ENCODE measurements at places on chromosomes 3 and 15.

DNA sequence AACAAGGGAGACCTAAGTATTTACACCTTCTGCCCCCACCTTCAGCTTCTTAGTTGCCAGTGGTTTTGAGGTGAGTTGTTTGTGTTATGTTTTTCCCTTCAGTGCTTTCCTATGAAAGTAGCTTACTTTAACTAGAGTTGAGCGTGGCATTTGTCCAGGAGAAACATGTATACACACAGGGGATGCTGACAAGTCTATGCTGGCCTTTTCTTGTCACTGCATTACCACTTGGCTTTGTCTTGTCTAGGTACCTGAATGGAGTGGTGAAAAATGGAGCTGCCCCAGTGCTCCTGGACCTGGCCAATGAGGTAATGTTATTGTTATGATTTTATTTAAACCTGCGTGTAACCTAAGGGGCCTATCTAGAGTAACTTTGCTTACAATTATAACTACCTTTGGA, 74.4 kb downstream of the CDIN1 start:
- no peak for DNase-seq

DNA sequence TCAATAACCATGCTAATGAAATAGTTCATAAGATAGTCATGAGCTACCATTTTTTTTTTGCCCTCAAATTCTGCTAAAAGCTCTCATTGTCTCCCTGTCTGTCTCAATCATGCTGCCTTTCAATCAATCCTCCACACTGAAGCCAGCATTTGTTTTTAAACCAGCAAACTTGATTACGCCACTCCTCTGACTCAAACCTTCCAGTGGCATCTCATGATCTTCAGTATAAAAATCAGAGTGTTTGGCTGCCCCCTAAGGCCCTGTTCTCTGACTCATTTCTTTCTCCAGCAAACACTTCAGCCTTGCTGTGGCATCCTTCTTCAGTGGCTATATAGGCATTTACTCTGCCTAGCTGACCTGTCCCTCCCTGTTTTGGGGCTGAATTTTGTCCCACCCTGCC, 36.0 kb upstream of the EOMES start:
- no peak for DNase-seq

GRCh38 chr3:135792174-135792573, 173.4 kb upstream of the PPP2R3A start:
- no peak for DNase-seq

- no peak for DNase-seq
Observed at GRCh38 chr15:40340038-40340739, 550 bp downstream of the CCDC9B start.

DNA sequence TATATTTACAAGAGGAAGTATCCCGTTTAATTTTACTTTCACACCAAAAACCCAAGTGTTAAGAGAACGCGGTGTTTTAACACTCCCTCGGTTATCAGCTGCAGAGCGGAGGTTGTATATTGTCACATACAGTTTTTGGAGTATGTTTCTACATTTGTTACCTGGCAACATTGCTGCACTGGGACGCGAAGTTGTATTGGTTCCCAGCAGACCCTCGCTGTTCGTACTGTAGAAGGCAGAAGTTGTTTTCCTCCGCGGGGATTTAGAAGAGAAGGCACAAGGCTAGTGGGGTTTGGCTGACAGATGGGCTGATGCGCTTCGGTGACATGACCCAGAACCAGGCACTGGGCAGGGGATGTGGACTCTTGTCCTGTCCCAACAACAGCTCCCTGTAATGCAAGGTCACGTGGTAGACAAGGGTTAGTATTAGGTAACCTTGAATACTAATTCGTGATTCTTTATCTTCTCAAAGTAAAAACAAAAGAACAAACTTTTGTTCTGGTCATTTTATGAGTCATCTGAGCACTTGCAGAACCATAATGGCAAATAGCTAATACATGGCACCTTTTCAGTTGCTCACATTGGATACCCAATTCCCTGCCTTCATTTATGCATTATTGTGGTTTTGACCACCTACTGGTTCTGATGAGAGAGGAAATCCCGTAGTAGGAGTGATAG, 230.4 kb upstream of the BHLHE40 start:
- no peak for DNase-seq

DNA sequence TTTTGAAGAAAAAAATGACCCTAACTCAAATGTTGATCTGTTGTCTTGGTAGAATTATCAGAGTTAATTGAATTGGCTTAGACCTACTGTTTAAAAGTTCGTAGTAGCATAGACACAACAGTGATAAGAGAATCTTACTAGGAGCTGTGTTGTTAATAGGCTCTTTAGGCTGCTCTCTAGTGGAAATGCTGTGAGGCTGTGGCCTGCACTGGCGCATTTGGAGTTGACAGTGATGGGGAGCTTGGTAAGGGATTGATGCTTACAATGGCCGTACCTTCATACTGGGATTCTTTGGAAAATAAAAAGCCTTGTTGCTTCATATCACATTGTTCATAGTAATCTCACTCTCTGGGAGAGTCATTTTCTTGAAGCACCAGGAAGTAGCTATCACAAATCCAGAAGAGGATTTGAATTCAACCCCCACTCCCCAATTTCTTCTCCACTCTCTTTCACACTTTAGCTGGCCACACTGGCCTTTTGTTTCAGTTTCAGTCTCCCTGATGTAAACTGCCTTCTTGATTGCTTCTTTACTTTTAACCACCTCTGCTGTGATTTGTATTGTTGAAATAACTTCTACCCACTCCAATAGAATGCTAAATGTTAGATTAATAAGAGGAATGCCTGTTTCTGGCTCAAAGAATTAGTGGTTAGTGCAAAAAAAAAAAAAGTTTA, 56.6 kb downstream of the CEP63 start:
- DNase-seq, result no peak

DNA sequence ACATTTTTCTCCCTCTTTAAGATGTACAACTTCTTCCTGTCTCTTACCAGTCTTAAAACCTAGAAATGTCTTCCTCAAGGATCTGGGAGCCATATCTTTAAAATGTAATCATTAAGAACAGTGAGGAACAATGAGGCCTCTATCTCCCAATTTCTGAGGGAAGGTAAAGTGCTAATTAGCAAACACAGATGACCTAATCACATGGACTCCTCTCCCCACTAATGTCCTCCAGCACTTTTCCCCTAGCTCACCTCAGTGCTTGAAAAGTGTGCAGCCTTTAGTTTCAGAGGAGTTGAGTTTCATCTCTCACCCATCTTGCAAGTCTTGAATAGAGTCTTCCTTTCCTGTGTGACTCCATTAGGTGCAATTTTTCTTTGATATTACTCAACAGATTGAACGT, 771.0 kb downstream of the PDCD6IP start:
- DNase-seq, result no peak

GRCh38 chr3:14429237-14429636, 26.8 kb downstream of the SLC6A6 start:
- no peak for DNase-seq

DNA sequence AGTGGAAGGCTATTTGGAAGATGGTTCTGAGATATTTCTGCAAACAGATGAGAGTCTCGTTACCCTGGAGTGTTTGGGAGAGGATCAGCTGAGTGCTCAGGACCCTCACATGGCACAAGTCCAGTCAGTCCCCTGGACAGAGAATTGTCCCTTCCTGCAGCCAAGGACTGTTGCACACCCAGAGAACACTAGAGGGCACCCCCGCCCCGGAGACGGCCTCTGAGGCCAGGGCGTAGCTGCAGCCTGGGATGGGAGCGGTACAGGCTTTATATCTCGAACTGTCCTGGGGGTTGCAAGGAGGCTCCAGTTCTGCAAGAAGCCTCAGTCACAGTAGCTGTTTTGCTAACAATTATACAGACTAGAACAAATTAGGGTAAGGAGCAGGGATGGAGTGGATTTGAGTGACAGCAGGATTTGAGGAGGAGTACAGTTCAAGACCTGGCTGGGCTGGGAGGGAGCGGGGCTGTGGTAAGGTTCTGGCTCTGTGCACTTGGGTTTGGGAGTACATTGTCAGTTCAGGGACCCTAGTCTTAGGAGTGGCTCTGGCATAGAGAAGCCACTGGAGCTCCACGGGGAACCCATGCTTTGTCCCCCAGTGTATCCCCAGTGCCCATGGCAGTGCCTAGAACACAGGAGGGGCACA, 67.6 kb upstream of the HACD2 start:
- DNase-seq, result peak; percentile 80

DNA sequence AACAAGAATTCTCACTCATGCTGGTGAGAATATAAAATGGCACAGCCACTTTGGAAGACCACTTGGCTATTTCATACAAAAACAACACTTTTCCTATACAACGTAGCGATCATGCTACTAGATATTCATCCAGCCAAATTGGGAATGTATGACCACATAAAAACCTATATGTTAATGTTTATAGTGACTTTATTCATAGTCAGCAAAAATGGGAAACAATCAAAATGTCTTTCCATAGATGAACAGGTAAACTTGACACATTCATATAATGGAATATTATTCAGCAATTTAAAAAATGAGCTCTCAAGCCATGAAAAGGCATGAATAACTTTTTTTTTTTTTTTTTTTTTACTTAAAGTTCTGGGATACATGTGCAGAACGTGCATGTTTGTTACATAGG, 445.2 kb downstream of the ZBBX start:
- DNase-seq, result no peak

DNA sequence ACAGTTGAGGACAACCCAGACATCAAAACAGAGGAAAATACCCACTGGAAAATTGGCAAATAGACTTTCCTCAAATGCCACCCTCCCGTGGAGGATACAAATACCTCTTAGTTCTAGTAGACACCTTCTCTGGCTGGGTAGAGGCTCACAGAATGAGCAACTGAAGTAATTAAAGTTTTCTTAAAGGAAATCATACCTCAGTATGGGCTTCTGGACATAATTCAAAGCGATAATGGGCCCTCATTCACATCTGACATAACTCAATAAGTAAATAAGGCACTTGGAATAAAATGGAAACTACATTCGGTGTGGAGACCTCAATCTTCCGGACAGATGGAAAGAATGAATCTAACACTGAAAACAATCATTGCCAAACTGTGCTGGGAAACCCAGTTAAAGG, 115.2 kb upstream of the PLCL2 start:
- DNase-seq, result no peak

DNA sequence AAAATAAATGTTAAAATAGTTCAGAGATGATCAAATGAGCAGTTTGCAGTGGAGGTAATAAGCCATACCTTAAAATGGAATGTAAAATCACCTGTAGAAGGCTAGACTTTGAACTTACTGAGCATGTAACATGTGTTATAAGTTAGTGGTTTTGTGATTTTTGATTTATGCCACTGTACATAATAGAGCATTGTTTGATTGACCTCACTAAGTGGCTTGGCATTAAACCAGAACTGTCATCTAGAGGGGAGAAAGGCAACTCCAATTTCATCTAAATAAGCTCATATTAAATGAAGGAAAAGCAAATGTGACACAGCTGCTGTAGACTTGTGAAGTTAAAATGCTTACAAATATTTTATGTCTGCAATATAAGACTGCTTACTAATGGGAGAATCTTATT, 387.9 kb downstream of the ZIC1 start:
- DNase-seq, result no peak

DNA sequence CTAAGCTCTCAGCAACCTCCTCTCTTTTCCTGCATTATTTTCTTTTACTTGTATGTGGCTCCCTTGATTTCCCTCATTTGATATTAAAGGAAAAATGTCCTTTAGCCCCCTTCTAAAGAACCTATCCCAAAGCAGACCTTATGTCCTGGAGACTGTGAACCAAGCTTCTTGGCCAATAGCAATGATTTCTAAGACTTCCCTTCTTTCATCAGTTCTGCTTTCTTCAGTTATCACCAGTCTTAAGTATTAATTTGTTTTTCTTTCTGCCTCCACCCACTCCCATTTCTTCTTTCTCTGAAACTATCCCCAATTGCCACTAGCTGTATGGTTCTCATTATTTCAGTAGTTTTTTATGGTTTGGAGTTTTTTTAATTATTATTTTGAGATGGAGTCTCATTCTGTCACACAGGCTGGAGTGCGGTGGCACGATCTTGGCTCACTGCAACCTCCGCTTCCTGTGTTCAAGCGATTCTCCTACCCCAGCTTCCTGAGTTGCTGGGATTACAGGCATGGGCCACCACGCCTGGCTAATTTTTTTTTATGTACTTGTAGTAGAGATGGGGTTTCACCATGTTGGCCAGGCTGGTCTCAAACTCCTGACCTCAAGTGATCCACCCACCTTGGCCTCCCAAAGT, 12.1 kb downstream of the TMOD3 start:
- DNase-seq, result no peak

GRCh38 chr3:9340472-9340902, 22.4 kb upstream of the THUMPD3 start:
- no peak for DNase-seq
